ENCODE measurements at places on chromosomes 13 and 19.

DNA sequence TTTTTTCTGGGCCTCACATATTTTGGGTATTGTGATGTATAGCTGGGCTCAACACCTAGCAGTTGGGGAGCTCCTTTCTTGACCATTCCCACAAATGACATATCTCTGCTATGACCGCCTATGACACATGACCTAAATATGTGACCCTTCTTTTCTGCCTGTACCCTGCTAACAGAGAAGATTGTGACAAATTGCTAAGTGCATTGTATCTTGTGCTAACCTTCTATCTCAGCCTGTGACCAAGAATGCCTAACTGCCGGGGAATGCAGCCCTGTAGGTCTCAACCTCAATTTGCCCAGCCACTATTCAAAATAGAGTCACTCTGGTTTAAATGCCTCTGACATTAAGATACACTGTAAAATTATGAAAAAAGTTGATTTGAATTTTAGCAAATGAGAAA is 6.8 kb upstream of the ZNF429 start:
- no peak for DNase-seq

DNA sequence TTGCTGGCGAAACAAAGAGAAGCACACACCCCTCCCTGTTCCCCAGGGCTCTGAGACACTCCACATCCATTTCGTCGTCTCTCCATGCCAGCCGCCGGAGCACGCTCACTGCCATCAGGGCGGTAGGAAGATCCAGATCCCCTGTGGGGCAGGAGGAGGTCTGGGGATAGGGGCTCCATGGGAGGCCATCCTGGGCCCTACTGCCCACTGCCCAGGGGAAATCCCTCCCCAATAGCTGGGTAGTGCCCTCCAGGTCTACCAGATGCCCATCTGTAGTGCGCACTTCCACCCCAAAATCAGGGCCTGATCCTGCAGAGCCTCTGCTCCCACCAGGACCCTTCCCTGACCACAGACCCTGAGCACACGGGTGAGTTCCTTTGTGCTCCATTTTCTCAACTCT is 80.3 kb downstream of the EFNB2 start:
- no peak for DNase-seq

GRCh38 chr19:34189917-34190425 is 17.7 kb downstream of the LSM14A start:
- no peak for DNase-seq

DNA sequence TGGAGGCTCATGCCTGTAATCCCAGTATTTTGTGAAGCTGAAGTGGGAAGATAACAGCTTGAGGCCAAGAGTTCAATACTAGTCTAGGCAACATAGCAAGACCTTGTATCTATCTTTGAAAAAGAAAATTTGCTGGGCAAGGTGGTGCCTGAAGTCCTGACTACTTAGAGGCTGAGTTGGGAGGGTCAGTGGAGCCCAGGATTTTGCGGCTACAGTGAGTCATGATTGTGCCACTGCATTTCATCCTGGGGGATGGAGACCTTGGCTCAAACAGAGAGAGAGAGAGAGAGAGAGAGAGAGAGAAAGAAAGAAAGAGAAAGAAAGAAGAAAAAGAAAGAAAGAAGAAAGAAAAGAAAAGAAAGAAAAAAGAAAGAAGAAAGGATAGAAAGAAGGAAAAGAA is 1872.3 kb upstream of the PCDH20 start:
- no peak for DNase-seq

GRCh38 chr13:111025310-111025709 is 89.8 kb upstream of the ARHGEF7 start:
- no peak for DNase-seq

- DNase-seq = no peak
Observed at GRCh38 chr19:11154683-11155047, 917 bp downstream of the SPC24 start.

GRCh38 chr13:110337247-110337646 is 30.2 kb downstream of the COL4A2 start:
- DNase-seq = no peak

GRCh38 chr19:53958168-53958571 is 4.6 kb upstream of the CACNG8 start:
- no peak for DNase-seq

DNA sequence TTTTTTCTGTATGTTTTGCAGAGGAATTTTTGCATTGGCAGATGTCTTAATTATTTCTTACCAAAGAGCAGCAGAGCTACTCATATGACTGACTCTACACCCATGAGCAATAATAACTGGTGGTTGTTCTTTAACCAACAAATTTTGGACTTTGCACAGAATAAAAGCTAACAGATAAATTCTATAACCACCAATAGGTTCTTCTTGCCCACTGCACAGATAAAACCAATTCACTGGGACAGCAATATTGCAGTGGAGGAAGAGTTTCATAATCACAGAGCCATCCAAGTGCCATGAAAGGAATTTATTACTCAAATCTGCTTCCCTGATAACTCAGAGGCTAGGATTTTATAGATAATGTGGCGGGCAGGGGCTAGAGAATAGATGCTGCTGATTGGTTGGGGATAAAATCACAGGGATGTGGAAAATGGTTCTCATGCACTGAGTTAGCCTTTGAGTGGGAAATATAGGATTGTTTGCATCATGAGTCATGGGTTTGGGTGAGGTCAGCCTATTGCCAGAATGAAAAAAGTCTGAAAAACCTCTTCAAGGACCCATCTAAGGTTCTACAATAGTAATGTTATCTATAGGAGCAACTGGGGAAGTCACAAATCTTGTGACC is 104.3 kb upstream of the PCDH17 start:
- no peak for DNase-seq

DNA sequence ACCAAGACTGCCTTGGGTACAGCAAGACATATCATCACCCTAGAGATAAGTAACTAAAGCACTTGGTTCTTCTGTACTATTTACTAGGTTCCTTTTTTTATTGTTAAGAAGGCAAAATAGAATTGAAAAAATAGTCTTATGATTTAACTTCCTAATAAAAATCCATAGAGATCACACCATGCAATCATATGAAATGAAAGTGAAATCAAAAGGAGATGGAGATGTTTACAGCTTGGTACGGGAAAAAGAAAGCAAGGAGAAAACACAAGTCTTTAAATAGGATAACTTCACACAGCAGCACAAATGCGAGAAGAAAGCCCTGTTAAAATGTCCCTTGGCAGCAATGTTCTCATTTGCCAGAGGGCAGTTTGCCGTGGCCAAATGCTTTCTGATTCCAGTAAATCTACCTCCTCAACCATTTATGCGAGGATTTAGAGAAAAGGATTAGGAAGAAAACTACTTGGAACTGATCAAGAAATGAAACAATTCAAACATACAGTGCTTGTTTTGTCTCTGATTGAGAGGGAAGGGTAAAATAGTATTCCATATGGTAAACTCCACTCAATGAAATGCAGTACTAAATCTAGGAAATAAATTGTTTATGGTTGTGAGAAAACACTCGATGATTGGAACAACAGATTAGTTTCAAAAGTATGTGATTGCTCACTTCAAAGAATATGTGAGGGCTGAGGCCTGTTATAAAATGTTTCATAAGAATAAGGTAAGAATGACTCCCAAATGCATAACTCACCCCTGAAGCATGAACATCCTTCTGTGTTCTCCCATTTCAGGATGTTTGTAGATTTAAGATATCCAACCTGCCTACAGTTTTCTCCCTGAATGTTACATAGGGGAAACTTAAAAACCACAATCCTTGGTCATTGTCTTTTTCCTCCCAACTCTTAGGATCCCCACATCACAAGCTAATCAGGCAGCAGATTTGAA is 487.8 kb downstream of the DACH1 start:
- DNase-seq = no peak

- DNase-seq = no peak
Observed at GRCh38 chr13:23870356-23871140, 18.7 kb downstream of the MIPEP start.

- DNase-seq = no peak
Observed at GRCh38 chr13:27352698-27353097, 71.7 kb upstream of the GTF3A start.

- DNase-seq = no peak
Observed at GRCh38 chr19:16922949-16923348, 34.1 kb downstream of the F2RL3 start.

DNA sequence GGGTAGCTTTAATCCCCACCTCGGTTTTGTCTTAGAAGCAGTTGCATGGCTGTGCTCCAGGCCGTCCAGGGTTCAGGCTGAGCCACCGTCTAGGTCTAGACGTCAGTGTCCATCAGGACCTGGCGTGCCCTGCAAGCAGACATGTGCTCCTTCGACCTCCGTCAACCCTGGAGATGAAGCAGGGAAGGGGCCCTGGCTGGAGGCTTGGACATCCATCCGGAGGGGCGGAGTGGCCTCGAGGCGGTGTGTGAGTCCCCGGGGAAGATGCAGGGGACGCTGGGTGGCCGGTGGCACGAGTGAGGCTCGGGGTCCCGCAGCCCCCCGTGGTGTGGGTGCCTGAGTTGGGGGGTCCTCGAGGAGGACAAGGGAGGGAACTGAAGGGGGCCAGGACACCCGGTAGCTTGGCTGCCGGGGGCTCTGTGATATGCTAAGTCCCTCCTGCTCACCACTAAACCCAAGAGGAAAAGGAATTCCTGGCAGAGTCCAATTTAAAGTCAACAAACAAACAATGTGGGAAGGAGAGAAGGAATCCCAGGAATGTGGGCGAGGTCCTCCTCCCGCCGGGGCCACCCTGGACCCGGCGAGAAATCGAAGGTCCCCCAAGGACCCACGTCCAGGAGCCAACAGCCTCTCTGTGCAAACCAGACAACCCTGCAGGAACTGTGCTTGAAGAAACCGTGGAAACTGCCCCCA is 14.9 kb upstream of the PTBP1 start:
- DNase-seq = no peak

- no peak for DNase-seq
Observed at GRCh38 chr13:48873587-48873986, 102.1 kb upstream of the FNDC3A start.

DNA sequence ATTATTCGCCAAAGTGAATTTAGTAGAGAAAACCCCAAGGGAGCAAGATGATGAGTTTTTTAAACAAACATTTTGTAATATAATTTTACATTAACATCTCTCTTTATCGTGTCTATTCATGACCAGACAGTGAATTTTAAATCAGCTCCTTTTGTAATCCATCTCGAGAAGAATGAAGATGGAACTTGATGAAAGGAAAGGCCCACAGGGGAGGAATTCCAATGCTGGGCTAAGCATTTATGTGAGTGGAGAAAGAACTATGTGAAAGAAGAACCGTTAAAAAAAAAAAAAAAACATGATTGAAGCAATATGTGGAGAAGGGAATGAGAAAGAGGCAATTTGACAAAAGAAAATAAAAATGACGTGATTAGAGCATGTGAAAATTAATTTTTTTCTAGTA is 170.6 kb downstream of the KCTD12 start:
- no peak for DNase-seq

DNA sequence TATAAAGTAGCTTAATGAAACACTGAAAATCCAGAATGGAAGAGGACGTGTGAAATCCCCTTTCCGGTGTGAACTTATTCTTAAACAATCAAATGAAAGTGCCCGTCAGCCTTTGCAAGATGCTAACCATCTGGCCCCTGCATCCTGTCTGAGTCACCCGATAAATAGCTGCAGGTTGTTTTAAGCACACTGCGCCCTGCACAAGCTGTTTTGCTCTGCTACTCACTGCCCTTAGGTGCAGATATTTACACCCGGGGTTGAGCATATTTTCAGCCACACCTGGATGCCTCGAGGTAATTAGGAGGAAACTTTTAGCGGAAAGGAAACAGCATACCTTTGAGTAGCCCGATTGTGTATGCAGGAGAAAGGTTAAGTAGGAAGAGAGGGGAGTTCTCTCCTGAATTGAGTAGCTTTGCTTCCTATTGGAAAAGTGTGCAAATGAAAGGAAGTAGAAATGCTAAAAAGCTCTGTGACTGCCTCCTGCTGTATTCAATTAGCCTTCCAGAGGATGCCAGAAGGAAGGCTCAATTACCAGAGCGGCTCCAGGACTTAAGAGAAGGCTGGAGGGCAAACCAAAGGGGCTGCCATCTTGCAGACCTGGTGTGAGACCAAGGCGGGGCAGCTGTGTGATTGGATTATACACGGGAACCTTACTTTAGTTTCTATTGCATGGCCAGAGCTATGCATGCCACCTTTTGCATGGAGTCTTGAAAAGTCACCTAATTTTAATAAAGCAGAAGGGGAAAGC is 42.5 kb downstream of the IRS2 start:
- no peak for DNase-seq

DNA sequence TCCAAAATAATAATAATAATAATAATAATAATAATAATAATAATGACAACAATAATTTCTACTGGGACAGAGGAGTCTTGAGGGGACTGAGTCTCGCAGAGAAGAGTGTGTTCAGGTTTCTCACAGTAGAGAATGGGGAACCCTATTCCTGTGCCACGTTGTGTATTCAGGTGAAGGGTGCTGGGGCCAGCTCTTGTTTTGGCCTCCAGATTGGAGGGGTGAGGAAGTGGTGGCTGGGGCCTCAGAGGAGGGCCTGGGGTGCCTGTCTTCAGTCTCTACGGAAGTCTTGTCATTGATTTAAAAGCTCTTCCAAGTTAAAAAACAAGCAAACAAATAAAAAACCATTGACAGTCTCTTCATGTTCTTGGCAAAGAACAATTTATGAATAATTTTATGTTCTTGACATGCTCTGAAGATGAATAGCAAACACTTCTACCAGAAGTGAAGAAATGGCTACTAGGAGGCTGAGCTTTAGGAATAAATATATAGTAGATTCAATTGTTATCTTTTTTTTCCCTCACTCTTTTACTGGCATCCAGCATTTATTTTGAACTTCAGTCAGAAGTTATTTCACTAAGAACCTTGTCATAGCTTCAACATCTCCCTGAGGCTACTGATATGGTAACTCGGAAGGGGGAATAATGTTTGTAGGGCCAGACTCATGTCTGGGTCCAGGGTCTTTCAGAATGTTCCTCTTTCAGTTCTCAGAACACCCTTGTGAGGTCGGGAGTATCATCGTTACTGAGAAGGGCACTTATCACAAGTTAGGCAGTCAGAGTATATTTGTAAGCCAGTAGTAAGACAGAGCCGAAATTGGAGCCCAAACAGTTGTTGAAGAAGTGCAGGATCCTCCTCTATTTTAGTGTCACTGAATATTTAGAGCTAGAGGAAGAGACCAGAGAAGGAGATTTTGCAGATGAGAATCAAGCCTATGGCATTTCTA is 13.1 kb downstream of the LRCH1 start:
- no peak for DNase-seq

- DNase-seq = no peak
Observed at GRCh38 chr19:752652-753517, 2.0 kb downstream of the MISP start.

GRCh38 chr13:77909827-77910226 is 8.8 kb downstream of the EDNRB start:
- DNase-seq = peak; percentile 57

All from SK-N-DZ (cell line).